ENCODE measurements at places on chromosomes 12 and 14. TPM values are rescaled to one million over a fixed set of nuclear protein-coding genes. Genes with fewer than 3 reads are reported as not detected.

- no peaks in the 10 kb centered on the region for H3K4me1 ChIP-seq
- no peaks in the 10 kb centered on the region for H3K27me3 ChIP-seq
- no peak for DNase-seq
- H3K4me3 ChIP-seq: no peak overlapping the region
Observed at GRCh38 chr14:96979611-96980074, 182.5 kb downstream of the VRK1 start.

GRCh38 chr14:64465831-64466554, 694 bp downstream of the AKAP5 start:
- H3K4me1 ChIP-seq: peaks cover 14% of the 10 kb centered on the region
- H3K27ac ChIP-seq: no peak overlapping the region
- no peaks in the 10 kb centered on the region for H3K27me3 ChIP-seq
- peak overlapping the region; percentile 79 for H3K4me3 ChIP-seq
- peak; percentile 45 for DNase-seq
- H3K36me3 ChIP-seq: no peaks in the 10 kb centered on the region

DNA sequence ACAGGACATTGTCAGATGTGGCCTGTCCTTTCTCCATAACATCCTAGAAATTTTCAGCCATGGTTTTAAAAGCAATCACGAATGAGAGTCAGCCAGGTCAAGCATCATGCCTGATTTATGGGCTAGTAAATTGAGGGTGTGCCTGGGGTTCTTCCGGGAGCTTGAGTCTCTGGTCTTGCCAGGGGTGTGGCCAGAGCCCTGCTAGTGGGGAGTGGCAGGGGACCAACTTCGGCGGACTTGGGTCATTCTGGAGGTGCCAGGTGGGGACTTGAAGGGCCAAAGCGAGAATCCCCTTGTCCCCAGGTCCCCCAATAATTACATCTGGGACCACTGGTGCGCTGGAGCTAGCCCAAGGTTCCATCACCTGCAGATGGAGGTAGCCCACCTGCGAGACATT, 5.7 kb downstream of the OTUB2 start:
- H3K36me3 ChIP-seq: no peaks in the 10 kb centered on the region
- H3K4me1 ChIP-seq: peaks cover 10% of the 10 kb centered on the region
- no peak for DNase-seq
- no peak overlapping the region for H3K4me3 ChIP-seq
- H3K27ac ChIP-seq: no peak overlapping the region

DNA sequence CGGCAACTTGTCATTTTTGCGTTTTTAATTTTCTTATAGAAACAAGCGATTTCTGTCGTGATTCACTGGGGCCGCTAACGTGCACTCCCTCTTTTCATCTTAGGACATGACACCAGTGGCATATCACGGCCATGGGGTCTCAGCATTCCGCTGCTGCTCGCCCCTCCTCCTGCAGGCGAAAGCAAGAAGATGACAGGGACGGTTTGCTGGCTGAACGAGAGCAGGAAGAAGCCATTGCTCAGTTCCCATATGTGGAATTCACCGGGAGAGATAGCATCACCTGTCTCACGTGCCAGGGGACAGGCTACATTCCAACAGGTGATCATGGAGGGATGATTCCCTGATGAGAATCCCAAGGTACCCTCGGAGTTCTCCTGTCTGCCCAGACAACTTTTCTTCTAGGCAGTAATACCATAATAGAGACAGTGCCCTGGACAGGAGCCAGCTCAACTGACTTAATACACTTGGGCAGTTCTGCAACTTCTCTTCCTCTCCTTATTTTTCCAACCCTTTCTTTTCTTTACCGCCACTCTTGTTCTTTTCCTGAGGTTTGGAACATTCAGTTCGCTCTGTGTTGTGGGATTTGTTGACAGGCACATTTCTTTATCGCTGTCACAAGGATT, 821 bp downstream of the TMEM106C start:
- peak; percentile 26 for DNase-seq
- peaks cover 2% of the 10 kb centered on the region for H3K36me3 ChIP-seq
- peaks cover 7% of the 10 kb centered on the region for H3K4me1 ChIP-seq
- H3K27ac ChIP-seq: no peak overlapping the region
- H3K4me3 ChIP-seq: peak overlapping the region; percentile 70

GRCh38 chr14:51620056-51620455, 31.7 kb upstream of the FRMD6 start:
- H3K4me3 ChIP-seq: no peak overlapping the region
- no peak for DNase-seq
- no peaks in the 10 kb centered on the region for H3K27me3 ChIP-seq
- H3K36me3 ChIP-seq: no peaks in the 10 kb centered on the region

DNA sequence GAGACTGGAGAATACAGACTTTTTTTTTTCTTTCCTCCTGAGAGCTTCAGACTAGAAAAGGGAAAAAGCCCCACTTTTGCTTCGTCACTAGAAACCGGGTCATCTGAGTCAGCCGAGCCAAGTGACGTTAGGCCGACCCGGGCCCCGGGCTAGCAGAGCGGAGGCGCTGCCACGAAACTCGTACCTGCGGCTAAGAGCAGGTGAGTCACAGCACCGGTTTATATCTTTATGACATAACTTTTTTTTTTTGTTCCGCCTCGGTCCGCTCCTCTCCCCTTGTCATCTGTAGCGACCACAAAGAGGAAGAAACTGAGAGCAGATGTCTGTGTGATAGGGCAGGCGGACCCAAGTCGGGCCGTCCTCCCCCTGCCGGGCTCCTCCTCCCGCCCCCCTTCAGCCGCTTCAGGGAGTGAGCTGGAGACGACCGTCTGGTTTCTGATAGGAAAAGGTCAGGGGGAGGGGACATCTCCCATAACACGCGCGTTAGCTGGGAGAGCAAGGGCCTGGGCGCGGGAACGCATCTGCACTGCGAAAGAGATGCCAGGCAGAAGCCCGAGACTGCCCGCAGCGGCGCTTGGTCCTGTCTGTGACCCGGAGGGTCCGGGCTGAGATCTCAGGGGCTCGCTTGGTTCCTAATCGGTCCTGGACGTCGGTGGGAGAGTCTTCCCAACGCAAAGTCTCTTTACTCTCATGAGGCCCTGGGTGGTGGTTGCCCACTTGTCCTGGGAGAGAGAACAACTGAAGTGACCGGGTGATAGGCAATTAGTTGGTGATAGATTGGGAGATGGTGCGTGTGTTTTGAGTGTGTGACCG, 586 bp downstream of the TTC6 start:
- peaks cover 9% of the 10 kb centered on the region for H3K4me1 ChIP-seq
- no peak overlapping the region for H3K27ac ChIP-seq
- no peaks in the 10 kb centered on the region for H3K36me3 ChIP-seq

DNA sequence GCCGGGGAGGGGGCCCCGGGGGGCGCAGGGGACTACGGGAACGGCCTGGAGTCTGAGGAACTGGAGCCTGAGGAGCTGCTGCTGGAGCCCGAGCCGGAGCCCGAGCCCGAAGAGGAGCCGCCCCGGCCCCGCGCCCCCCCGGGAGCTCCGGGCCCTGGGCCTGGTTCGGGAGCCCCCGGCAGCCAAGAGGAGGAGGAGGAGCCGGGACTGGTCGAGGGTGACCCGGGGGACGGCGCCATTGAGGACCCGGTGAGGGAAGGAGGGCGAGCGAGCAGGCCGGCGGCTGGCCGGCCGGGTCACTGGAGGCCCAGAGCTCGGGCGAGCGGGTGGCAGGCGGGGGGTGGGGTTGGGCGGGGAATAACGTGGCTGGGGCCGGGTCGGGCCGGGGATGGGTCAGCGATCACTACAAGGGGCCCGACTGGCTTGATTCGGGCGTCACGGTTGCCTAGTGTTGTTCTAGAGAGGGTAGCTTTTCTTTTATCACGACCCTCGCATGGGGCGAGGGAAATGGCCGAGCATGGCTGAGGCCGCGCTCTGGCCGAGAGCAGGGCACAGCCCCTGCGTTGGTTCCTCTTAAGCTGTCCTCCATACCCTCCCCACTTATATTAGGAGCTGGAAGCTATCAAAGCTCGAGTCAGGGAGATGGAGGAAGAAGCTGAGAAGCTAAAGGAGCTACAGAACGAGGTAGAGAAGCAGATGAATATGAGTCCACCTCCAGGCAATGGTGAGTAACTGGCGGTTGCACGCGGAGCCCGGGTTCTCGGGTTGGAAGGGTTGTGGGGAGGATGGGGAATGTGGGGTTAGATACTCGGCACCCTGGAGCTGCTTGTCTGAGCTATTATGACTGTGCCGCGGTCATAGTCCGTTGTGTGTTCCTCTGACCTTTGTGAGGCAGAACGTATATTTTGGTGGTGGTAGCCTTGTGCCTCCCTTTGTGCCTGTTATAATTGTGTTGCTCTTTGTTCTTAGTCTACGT, 603 bp downstream of the PABPN1 start:
- H3K4me3 ChIP-seq: peak overlapping the region; percentile 90
- peak overlapping the region; percentile 77 for H3K27ac ChIP-seq
- H3K27me3 ChIP-seq: no peaks in the 10 kb centered on the region
- peak; percentile 50 for DNase-seq
- peaks cover 12% of the 10 kb centered on the region for H3K36me3 ChIP-seq
- peaks cover 16% of the 10 kb centered on the region for H3K4me1 ChIP-seq

DNA sequence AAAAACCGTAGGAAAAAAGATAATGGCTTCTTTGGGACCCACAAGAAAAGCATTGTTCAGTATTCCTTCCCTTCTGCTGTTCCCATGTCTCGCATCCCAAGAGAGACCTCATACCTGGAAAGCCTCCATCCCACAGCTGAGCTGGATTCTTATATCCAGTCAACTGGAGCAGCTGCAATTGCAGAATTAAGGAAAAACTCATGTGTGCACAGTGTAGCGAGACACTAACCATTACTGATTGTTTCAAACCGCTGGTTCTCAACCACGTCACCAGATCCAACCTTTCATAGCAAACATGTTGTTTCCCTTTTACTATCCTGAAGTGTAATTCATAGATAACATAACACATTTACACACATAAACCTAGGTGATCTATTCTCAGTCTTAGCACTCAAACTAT, 5.5 kb upstream of the RNASE10 start:
- peaks cover 40% of the 10 kb centered on the region for H3K4me1 ChIP-seq
- no peak overlapping the region for H3K4me3 ChIP-seq
- H3K27ac ChIP-seq: peak overlapping the region; percentile 81
- no peaks in the 10 kb centered on the region for H3K27me3 ChIP-seq
- no peak for DNase-seq

- no peak for DNase-seq
- H3K27me3 ChIP-seq: no peaks in the 10 kb centered on the region
- no peak overlapping the region for H3K27ac ChIP-seq
- no peak overlapping the region for H3K4me3 ChIP-seq
- no peaks in the 10 kb centered on the region for H3K4me1 ChIP-seq
- peaks cover 35% of the 10 kb centered on the region for H3K36me3 ChIP-seq
Observed at GRCh38 chr14:101906645-101907044, 57.7 kb upstream of the DYNC1H1 start.

GRCh38 chr14:85195872-85196477, 334.0 kb upstream of the FLRT2 start:
- H3K4me3 ChIP-seq: no peak overlapping the region
- no peak overlapping the region for H3K27ac ChIP-seq
- no peaks in the 10 kb centered on the region for H3K27me3 ChIP-seq
- H3K36me3 ChIP-seq: no peaks in the 10 kb centered on the region
- no peaks in the 10 kb centered on the region for H3K4me1 ChIP-seq

GRCh38 chr12:2507814-2508213, 287.0 kb upstream of the FKBP4 start:
- no peak for DNase-seq
- no peaks in the 10 kb centered on the region for H3K27me3 ChIP-seq
- no peaks in the 10 kb centered on the region for H3K36me3 ChIP-seq
- H3K4me1 ChIP-seq: no peaks in the 10 kb centered on the region
- H3K4me3 ChIP-seq: no peak overlapping the region
- no peak overlapping the region for H3K27ac ChIP-seq

DNA sequence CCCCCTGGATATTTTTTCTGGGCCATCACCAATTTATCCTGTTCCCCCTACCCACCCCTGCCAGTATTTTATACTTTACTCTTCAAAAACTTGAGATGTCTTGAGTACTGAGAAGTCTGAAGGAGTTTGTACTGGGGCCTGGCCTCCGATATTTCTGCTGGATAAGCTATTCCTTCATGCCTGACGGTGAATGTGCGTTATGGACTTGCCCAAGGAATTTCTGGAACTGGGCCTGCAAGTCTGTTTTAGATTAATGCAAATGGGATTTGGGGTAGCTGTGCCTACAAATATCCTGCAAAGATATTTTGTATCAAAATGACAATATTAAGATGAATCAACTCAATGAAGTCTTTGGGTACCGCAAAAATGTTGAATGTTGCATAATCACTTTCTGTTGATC, at the start of gene PTCSC3:
PTCSC3 (minus strand) TSS at position 199 of the 400 bp plus-strand sequence.
- no peaks in the 10 kb centered on the region for H3K27me3 ChIP-seq
- H3K4me3 ChIP-seq: no peak within 1 kb of the TSS
- H3K36me3 ChIP-seq: no peaks in the 10 kb centered on the region

The LPAR5 gene
- not detected for total RNA-seq

The CALM1 gene
- total RNA-seq: 743 TPM

The SDS gene
- total RNA-seq: not detected

The CELA1 gene
- not detected for total RNA-seq
